GM10248 (cell line): ENCODE measurements at places on chromosomes 1 and 21.

- DNase-seq: no peak
Measured at GRCh38 chr1:179831225-179831624, 46.4 kb downstream of the TOR1AIP2 start.

- no peak for DNase-seq
Measured at GRCh38 chr21:42849759-42850412, 29.5 kb downstream of the WDR4 start.

DNA sequence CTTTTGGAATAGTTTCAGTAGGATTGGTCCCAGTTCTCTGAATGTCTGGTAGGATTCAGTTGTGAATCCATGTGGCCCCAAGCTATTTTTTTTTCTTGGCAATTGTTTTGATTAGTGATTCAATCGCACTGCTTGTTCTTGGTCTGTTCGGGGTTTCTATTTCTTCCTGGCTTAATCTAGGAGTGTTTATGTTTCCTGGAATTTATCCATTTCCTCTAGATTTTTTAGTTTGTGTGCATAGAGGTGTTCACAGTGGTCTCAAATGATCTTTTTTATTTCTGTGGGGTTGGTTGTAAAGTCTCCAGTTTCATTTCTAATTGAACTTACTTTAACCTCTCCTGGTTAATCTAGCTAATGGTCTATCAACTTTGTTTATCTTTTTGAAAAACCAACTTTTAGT is 117.6 kb downstream of the NME7 start:
- no peak for DNase-seq

DNA sequence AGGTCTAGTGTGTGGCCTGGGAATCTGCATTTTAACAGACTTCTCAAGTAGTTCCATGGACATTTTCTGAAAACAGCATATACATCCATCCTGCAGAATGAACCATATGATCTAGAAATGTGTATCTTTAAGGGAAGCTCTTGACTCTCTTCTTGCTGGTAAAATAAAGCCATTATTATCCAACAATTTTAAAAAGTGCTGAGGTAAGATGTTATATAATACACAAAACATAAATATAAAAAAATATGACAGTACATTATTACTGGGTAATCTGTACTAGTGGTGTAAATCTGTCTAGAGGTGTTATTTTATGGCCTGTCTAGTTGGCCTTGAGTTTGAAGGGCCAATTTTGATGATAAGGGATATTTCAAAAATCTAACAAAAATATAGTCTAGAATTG is 201.2 kb downstream of the HMCN1 start:
- no peak for DNase-seq

- no peak for DNase-seq
Measured at GRCh38 chr1:25063591-25064416, 133.7 kb upstream of the RUNX3 start.

DNA sequence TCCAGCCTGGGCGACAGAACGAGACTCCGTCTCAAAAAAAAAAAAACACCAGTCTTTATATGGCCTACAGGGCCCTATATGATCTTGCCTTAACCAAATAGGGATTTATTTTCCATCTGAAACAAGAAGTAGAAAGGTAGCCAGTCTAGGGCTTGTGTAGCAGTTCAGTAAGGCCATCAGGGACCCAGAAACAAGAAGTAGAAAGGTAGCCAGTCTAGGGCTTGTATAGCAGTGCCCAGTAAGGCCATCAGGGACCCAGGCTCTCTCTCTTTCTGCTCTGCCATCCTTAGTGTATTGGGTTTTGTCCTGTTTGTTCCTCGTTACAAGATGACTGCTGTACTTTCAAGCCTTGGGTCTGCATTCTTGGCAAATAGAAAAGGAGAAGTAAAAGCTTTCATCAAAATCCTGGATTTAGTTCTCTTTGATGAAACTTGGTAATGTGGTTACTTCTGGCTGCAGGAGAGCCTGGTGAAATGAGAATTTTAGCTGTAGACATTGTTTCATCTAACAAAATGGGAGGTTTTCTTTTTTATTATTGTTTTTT is 46.1 kb downstream of the PKN2 start:
- no peak for DNase-seq

DNA sequence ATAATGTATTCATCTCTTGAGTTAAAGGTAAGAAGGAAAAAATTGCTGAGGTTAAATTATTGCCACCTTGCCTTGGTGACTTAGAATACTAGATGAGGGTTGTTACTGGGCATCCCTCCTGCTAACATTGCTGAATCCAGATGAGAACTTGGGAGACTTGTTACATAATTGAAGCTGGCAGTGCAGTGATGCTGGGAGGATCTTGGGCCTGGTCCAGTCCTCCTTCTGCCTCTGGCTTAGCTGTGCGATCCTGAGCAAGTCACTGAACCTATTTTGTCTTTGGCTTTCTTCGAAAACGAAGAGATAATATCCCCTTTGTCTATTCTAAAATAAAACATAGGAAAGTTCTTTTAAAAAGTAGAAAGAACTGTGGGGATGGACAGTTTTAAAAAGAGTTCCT is 244.9 kb upstream of the NRIP1 start:
- DNase-seq: no peak
